ENCODE measurements at places on chromosomes 6 and 20.
A peak's percentile ranks its signal among the peaks of the same experiment; 100 is the strongest.

DNA sequence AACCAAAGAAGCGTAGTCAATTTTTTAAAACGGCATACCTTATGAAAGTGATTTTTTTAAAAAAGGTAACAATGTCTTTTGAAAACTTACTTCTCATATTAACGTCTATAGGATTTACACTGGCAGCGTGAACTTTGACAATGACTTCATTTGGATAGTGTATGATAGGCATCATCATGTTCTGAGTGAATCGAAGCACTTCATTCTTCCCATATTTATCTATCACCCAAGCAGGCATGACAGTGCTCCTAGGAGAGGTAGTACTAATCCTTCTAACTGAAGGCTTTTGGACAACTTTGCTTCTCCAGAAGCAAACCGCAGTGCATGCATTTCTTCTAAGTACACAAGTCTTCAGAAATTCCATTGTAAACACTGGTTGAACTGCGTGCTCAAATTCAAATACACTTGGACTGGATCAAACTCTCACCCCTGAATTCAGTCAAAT is 618 bp downstream of the RTN4IP1 start:
- no peak for DNase-seq

GRCh38 chr6:118813775-118814174 is 80.2 kb upstream of the ASF1A start:
- no peak for DNase-seq

GRCh38 chr20:50188879-50189680 is 1.6 kb upstream of the CEBPB start:
- no peak for DNase-seq

DNA sequence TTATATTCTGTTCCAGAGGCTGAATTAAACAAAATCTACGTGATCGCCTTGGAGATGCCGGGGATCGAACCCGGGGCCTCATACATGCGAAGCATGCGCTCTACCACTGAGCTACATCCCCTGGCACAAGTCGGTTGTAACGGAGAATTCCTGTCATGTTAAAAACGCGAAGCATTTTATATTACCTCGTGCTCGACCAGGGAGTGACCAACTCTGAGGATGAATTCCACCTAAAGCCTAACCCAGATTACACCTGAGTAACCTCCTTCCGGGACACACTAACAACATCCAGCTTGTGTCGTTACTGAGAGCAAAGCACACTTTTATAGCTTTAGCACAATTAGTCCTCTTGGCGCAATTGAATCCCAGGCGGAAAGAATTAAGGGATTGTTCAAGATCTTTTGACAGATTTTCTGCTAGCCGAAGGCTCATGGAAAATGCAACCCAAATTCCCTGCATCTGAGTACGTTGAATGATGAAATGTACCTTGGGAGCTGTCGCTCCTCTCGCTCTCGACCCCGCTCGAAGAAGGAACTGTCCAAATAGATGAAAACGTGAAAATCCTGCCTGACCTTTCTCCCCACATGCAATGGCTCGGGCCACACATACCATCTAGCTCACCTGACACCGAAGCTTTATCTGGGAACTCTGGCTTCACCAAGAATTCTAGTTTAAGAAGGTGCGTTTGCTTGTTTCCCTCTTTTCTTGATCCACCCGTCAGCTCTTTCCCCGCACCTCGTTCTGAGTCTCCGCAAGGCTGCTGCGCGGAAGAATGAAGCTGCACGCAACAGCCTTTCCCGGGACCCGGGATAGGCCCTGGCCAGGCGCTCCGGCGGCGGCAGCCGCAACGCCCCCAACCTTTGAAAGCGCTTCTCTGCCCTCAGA is 148.3 kb downstream of the GPX5 start:
- no peak for DNase-seq

GRCh38 chr6:40957616-40958492 is 81.2 kb downstream of the UNC5CL start:
- DNase-seq, result no peak

- no peak for DNase-seq
Observed at GRCh38 chr20:43923322-43923721, 8.7 kb downstream of the TOX2 start.

GRCh38 chr6:137013031-137013430 is 31.7 kb downstream of the IL20RA start:
- no peak for DNase-seq

DNA sequence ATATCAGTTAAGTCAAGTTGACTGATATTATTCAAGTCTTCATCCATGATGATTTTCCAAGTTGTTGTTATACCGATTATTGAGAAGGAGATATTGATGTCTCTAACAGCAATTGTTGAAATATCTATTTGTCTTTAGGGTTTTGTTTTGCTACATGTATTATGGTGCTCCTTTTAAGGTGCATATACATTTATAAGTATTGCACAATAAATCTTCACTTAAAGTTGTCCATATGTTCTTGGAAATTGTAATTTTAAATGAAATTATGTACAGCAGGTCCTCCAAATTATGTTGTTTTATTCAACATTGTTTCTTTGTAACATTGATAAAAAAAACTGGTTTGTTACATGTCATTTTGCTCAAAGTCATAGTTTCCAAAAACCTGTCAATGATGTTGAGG is 650.7 kb upstream of the CITED2 start:
- DNase-seq, result no peak

- DNase-seq, result no peak
Observed at GRCh38 chr6:122145246-122145645, 254.2 kb upstream of the HSF2 start.

- no peak for DNase-seq
Observed at GRCh38 chr6:130385064-130385695, 19.4 kb downstream of the TMEM200A start.

DNA sequence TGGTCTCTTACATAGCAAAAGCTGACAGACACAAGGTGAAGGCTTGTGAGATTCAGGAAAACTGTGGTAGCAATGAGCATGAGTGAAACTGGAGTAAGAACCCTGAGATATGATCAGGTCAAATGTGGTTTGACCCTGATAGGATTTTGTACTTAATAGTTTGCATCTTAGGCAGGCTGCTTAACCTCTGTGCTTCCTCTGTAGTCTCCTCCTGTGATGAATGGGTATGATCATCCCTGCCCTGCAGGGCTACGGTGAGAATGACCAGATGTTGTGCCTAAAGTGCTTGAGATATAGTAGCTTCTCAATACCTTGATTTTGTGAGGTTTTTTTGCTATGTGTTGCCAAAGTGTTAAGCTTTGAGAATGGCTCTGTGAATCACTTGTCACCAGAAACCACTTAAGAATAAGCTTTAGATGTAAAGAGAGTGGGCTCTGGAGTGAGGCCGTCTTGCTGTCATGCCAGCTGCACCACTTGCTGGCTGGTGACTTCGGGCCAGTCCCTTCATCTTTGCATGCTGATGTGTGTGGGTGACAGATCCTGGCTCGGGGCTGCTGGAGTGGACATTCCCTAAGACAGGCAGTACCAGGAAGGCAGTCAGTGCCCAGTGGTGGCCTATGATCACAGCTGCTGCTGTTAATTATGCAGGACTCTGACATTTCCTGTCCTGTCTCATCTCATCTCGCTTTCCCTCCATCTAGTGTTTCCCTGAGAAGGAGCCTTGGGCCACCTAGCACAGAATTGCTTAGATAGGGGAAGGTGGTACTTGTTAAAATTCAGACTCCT is 254.7 kb downstream of the NFATC2 start:
- no peak for DNase-seq

GRCh38 chr20:48051794-48052474 is 266.7 kb upstream of the SULF2 start:
- DNase-seq, result no peak

DNA sequence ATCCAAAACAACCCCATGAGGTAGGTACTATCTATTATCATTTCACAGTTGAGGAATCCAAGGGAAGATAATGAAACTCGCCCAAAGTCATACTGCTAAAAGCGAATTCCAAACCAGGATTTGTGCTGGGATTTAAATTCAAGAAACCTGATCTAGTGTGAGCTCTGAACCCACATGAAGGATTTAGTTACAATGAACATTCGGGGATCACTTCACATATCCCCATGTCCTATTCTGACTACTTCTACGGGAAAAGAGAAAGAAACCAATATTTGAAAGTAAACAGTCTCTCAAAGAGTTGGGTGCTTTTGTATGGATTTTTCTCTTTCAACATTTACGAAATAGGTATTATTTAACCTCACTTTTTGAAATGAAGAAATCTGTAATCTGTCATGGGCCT is 12.9 kb downstream of the RANBP9 start:
- no peak for DNase-seq

DNA sequence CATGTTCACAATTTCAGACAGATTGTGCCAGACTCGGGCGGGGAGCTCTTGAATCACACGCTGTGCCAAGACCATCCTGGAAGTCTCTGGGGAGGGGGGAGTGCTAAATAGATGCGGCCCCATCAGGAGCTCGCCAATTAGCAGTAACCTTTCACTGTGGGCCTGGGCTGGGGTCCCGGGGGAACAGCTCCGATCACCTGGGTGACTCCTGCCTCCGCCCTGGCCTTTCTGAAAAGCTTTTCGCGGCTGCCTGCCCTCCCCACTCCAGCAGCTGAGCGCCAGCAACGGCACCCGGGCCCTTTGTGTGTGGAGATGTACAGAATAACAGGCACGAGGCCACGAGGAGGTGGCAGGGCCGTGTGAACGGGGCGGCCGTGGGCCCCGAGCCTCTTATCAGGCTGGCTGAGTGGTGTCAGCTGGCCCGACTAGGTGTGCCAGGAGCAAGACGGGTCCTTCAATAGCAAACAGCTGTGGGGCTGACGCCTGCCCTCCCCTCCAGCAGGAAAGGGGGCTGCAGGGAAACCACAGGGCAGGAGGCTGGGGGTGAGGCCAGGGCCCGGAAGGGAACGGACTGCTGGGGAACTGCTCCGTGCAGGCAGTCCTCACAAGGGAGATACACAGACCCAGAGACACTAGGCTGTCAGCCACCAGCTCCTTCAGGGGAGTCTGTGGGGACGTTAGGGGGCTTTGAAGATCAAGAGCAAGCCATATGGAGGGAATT is 56.8 kb downstream of the NOL4L start:
- DNase-seq, result no peak

DNA sequence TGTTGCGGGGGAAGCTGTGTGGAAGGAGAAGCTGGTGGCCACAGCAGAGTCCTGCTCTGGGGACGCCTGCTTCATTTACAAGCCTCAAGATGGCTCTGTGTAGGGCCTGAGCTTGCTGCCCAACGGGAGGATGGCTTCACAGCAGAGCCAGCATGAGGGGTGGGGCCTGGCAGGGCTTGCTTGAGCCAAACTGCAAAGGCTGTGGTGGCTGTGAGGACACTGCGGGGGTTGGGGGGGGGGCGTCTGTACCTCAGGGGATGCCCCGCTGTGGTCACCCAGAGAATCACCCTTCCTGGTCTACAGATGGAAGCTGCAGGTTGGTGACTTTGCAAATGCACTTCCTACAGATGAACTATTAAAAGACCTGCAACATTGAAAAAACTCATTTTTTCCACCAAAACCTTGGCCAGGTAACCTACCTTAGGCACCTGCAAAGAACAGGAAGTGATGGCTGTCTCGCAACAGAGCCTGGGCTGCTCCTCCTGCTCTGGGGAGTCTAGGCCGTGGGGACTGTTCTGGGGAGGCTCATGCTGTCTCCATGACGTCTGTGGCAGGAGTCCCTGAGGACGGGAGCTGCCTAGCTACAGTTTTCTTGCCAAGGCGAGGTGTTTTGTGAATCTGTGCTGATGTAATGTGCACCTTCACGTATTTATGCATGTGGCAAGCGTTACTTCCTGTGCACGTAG is 7.3 kb downstream of the NPBWR2 start:
- no peak for DNase-seq

DNA sequence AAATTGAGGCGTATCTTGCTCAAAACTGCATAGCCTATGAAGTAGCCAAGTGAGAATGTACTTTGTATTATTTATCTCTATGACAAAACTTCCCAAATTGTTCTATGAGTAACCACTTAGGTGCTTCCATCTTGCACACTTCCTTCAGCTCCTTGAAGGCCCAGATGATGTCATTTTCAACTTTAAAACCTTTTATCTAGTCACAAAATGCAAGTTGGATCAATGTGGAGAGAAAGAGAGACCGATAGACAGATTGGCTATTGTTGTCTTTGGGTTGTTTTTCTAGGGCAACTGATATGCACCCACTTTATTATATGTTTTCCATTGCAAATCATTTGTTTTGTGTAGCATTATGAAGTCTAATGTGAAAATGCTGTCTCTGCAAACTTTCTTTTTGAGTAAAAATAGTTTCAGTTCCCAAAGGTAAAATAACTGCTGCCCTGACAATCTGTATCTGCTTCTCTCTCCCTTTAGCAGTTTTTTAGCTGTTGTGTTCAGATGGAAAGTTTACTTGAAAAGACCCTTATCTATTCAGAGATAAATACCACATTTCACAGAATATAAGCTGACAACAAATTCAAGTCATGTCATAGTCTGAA is 73.7 kb upstream of the CITED2 start:
- peak; percentile 12 for DNase-seq

- DNase-seq, result no peak
Observed at GRCh38 chr6:21678990-21679389, 85.4 kb downstream of the SOX4 start.

DNA sequence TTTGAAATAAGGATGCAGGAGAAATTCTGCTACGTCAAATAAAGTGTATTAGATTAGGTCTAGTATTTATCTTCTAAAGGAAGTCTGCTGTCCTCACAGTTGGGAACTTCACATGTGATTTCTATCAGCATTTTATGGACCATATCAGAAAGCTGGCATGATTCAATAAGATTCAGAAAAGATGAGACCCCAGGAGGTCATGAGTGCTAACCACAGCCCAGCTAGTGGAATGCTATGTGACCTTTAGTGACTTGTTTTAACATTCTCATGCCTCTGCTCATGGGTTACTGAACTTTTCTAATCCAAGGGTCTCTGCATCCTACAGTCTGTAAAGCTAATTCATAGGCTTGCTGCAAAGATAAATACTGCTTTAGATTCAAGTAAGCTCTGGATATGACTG is 150.1 kb downstream of the GMPR start:
- DNase-seq, result no peak

- DNase-seq, result no peak
Observed at GRCh38 chr6:43999628-44000027, 127.6 kb downstream of the MRPL14 start.

DNA sequence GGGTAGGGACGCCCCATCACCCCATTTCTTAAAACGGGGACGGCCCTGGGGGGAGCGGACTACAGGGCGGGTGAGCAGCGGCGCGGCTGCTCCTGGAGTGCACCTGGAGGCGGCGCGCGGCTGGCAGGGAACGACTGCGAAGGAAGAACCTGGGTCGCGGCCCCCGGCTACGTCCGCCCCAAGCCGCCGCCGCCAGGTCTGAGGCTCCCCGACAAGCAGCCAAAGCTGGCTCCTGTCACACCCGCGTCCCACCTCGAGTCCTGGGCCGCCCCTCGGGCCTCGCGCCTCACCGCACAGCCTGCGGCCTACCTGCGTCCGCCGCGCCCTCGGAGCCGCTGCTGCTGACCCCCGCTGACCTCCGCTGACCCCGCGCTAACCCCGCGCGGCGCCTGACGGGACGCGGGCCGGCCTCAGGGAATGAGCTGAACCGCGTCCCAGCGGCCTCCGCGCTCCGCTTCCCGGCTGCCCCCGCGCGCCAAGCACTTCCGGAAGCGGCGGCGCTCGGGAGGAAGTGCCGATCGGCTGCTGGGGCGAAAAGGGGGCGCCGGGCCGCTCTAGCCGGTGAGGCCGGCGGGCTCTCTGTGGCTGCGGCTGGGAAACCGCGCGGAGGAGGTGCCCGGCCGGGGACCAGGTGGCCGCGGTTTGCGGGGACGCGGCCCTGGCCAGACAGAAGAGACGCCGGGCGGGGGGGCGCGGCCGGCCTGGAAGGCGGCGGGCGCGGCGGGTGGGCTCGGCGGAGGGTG is at the start of the genes ARFRP1 and ZGPAT:
Gene ARFRP1 (minus strand): TSS at position 419 of the 743 bp plus-strand sequence. CDS start 885 bp downstream, outside the sequence.
Gene ZGPAT (plus strand): TSS at position 482 of the 743 bp plus-strand sequence. CDS start 542 bp downstream, outside the sequence.
- peak; percentile 92 for DNase-seq

Measured in GM19239 (cell line).